ENCODE measurements at places on chromosomes 1 and 21. TPM values are rescaled to one million over a fixed set of nuclear protein-coding genes. Genes with fewer than 3 reads are reported as not detected.
A peak's percentile ranks its signal among the peaks of the same experiment; 100 is the strongest.

The ITGB2 gene
- total RNA-seq = 24.8 TPM

The SAMD13 gene
- 1.2 TPM for total RNA-seq

The CHTOP gene
- total RNA-seq = 147 TPM

The HHAT gene
- 4.6 TPM for total RNA-seq

The AMPD1 gene
- total RNA-seq = not detected

The FBXO44 gene
- 16.3 TPM for total RNA-seq

The NES gene
- not detected for total RNA-seq

GRCh38 chr1:188406636-188407035 is 1577.9 kb downstream of the PLA2G4A start:
- no peaks in the 10 kb centered on the region for H3K4me1 ChIP-seq
- no peak overlapping the region for H3K4me3 ChIP-seq
- no peaks in the 10 kb centered on the region for H3K27me3 ChIP-seq
- no peak overlapping the region for H3K27ac ChIP-seq
- DNase-seq = no peak

GRCh38 chr1:61962631-61963030 is 220.4 kb downstream of the PATJ start:
- H3K27me3 ChIP-seq = no peaks in the 10 kb centered on the region
- no peak for DNase-seq
- no peak overlapping the region for H3K27ac ChIP-seq

GRCh38 chr21:41602531-41602930 is 94.6 kb upstream of the TMPRSS2 start:
- H3K27ac ChIP-seq = no peak overlapping the region
- peaks cover 12% of the 10 kb centered on the region for H3K27me3 ChIP-seq
- no peak overlapping the region for H3K4me3 ChIP-seq
- no peaks in the 10 kb centered on the region for H3K36me3 ChIP-seq
- H3K4me1 ChIP-seq = peaks cover 6% of the 10 kb centered on the region

- H3K4me3 ChIP-seq = peak overlapping the region; percentile 83
- DNase-seq = no peak
- H3K27ac ChIP-seq = no peak overlapping the region
Measured at GRCh38 chr1:226111098-226111882, 48.8 kb downstream of the H3-3A start.

- H3K27me3 ChIP-seq = no peaks in the 10 kb centered on the region
- no peak overlapping the region for H3K27ac ChIP-seq
- DNase-seq = no peak
- no peaks in the 10 kb centered on the region for H3K4me1 ChIP-seq
- peaks cover under 1% of the 10 kb centered on the region for H3K36me3 ChIP-seq
- no peak overlapping the region for H3K4me3 ChIP-seq
Measured at GRCh38 chr1:43177691-43178090, 5.6 kb downstream of the CFAP57 start.

DNA sequence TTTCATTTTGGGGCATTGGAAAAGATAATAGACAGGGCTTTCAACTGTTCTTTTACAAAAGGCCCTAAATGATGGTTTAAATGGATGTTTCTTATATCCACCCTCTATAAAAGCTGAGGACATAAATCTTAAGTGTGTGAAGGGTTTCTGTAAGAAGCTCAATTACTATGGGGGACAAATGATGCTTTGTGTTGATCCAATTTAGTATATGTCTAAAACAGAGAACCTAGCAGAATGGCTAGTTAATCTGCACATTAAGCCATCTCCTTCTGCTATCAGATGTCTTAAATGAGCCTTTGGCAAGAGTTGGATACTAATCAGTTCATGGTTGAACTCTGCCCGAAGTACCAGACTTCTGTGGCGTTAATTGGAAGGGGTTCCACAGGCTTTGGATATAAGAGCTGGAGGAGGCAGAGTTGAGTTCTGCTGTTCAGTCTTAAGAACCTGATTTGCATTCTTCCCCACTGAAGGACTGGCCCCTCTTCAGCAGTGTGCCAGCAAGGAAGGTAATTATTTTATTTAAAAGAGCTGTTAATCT is 43.1 kb downstream of the PTGFRN start:
- peaks cover 7% of the 10 kb centered on the region for H3K4me1 ChIP-seq
- no peak overlapping the region for H3K4me3 ChIP-seq
- DNase-seq = no peak

DNA sequence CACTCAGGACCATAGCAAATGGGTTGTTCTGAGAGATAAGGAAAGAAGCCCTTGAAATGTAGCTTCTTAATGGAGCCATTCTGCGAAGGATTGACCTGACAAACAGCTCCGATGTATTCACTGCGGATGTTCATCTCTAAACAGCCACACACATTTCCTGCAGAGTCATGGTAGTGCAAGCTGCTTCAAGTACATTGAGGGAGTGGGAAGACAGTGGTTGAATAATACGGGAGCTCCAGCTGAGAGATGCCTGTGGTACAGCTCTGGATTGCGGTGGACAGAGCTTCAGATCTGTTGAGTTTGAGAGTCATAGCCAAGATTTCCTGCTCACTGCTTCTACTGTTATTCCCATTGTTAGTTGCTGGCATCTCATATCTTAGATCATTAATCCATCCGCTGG is 86.6 kb downstream of the ZBTB18 start:
- H3K4me3 ChIP-seq = no peak overlapping the region
- H3K4me1 ChIP-seq = no peaks in the 10 kb centered on the region
- no peaks in the 10 kb centered on the region for H3K36me3 ChIP-seq
- peaks cover 5% of the 10 kb centered on the region for H3K27me3 ChIP-seq

DNA sequence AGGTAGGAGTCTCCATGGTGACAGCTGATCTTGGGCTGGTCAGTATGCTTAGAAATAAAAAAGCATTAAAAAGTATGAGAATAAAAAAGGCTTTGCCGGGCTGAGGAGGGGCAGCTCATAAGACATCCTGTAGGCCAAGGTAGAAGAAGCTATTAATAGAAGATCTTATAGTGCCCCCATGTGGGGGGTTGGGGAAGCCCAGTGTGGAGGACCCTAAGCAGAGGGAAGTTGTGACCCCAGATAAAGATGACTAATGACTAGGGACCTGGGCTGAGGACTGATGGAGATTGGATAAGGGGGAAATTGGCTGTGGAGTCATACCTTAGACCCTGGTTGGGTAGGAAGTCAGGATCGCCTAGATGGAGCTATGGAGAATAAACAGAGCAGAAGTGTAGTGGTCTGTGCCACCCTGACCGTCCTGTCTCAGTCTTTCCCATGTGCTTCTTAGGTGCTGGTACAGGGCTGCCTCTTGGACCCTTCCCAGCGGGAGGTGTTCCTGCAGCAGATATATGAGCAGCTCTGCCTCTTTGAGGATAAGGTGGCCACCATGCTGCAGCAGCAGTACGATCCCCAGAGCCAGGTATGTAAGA is 25.0 kb downstream of the SZT2 start:
- H3K27me3 ChIP-seq = no peaks in the 10 kb centered on the region
- peak overlapping the region; percentile 21 for H3K27ac ChIP-seq
- H3K36me3 ChIP-seq = peaks cover 41% of the 10 kb centered on the region
- peak; percentile 52 for DNase-seq
- H3K4me3 ChIP-seq = no peak overlapping the region

DNA sequence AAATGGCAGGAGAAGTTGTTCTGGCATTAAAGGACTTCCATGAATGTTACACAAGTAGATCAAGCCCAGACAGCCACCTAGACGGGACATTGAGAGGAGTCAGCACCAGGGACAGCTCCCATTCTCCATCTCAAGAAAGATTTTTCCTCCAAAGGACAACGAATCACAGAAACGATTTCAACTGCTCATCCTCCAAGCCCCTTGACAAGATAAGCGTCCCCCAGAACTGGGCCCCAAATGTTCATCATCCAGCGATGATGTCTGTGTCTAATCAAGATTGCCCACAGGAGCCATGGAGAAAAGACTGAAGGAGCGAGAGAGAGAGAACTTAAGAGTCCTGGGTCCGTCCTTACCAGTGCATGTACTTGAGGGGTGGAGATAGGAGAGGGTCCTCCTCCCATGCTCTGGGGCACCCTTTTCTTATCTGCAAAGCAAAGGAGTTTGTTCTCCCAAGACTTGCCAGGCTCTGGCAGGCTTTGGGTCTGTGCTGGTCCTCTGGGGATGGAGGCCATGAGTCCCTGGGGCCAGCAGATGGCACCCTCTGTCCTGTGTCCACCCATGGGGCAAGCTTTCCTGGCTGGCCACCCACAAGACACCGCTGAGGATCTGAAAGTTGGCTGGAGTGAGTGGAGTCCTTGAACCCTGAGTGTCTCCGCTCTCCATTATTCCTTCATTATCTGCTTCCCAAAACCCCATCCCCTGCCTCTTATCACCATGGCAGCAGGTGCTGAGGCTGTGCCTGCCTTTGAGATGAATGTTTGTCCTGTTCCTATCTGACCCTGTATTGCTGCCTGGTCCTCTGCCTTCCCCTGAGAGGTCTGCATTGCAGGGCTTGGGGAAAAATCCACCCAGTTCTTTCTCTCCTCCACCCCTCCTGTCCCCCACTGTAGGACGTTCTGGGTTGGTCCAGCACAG is 164.6 kb downstream of the ACTL8 start:
- peak; percentile 57 for DNase-seq
- no peaks in the 10 kb centered on the region for H3K36me3 ChIP-seq
- no peak overlapping the region for H3K27ac ChIP-seq
- H3K4me1 ChIP-seq = no peaks in the 10 kb centered on the region

DNA sequence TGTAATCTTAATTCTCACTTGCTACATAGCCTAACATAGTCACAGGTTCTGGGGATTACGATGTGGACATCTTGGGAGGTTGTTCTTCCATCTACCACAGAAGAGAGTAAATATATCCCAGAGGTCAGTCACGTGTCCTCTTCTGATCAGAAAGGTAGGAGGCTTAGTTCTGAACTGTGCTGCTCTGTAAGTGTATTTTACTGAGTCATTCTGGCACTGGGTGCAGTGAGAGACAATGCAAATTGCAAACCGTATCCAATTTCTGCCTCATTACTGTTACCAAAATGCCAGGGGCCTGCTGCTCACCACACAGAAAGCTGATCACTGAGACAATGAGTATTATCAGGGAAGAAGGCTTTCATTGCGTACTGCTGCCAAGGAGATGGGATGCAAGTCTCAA is 104.0 kb downstream of the GABPA start:
- peaks cover 21% of the 10 kb centered on the region for H3K27me3 ChIP-seq
- H3K27ac ChIP-seq = no peak overlapping the region
- no peaks in the 10 kb centered on the region for H3K36me3 ChIP-seq
- no peak overlapping the region for H3K4me3 ChIP-seq

GRCh38 chr1:194447636-194448035 is 1261.2 kb upstream of the B3GALT2 start:
- no peaks in the 10 kb centered on the region for H3K4me1 ChIP-seq
- no peaks in the 10 kb centered on the region for H3K36me3 ChIP-seq
- no peaks in the 10 kb centered on the region for H3K27me3 ChIP-seq
- H3K27ac ChIP-seq = no peak overlapping the region
- H3K4me3 ChIP-seq = no peak overlapping the region

DNA sequence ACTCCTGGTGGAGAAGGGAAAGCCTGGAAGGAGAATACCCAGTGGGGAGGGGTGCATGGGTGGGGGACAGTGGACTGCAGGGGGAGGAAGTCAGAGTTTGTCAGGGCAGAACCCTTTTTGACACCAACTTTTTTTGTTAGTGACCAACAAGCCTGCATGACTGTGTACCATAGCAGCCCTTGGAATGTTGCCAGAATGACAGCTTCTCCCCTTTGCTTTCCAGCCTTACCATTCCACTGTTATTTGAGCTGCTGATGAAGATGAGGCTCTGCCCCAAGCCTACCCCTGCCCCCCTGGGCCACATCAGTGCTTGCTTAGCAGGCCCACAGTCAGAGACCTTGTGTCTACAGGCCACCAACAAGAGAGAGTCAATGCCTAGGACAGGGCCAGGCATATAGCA is 341.2 kb downstream of the HHAT start:
- no peaks in the 10 kb centered on the region for H3K4me1 ChIP-seq
- H3K4me3 ChIP-seq = no peak overlapping the region
- no peaks in the 10 kb centered on the region for H3K27me3 ChIP-seq
- peak; percentile 35 for DNase-seq

Measured in MCF 10A (cell line).